Activated gamma-delta T cell (primary cell): ENCODE measurements at places on chromosomes 6 and 20.

DNA sequence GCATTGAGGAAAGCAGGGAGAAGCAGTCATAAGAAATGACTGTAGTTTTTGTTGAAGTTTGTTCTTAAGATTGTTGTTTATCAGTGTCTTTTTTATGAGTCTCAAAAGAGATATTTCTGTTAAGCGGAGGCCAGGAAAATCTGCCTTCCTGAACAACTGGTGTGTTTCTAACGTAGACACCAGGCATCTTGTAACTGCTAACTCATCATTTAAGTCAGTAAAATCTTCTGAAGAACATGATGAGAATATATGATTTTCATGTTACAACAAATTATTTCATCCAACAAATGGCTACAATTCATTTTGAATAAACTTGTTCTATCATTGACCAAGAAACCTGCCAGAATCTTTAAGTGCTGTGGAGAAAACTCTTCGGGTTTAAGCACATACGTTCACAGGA, 84.0 kb downstream of the RPS12 start:
- no peak for DNase-seq

- DNase-seq: no peak
Observed at GRCh38 chr6:126661646-126662045, 321.7 kb downstream of the CENPW start.

DNA sequence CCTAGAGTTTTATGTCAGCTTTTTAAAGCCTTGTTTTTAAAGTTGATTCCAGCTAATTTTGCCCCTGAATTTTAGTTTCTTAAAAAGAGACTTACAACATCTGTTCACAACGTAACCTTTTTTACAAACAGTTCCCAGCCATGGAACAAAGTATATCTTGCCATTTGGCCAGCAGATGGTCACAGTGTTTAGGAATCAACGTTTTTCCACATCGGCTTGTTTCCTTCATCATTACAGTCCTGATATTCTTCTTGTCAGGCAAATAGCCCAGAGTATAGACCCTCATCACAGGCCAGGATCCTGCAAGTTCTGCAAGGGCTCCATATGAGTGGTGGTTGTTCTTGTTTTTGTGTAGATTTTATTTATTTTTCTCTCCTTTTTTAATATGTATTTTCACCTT, 341.7 kb upstream of the HTR1E start:
- no peak for DNase-seq

- peak; percentile 58 for DNase-seq
Observed at GRCh38 chr20:32538526-32538939, 46.6 kb downstream of the NOL4L start.

DNA sequence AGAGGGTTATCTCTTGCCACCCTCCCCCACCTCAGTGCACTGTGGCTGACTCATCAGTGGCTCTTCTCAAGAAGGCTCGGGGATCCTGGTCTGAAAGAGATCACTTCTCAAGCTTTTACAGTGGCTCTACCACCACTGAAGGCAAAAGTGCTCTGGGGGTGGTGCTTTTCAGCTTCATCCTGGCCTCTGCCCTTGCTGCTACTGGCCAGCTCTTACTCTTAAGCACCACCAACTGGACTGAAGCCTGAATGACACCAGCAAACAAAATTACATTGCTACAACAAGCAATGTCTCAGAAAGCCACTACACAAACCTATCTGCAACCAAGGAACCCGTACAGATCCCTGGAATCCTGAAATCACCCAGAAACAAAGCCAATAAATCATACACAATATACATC, 402.1 kb downstream of the EPHA7 start:
- DNase-seq: no peak

- no peak for DNase-seq
Observed at GRCh38 chr6:136226027-136226673, 24.0 kb downstream of the MTFR2 start.

GRCh38 chr6:159726255-159726917, 920 bp upstream of the WTAP start:
- DNase-seq: no peak

DNA sequence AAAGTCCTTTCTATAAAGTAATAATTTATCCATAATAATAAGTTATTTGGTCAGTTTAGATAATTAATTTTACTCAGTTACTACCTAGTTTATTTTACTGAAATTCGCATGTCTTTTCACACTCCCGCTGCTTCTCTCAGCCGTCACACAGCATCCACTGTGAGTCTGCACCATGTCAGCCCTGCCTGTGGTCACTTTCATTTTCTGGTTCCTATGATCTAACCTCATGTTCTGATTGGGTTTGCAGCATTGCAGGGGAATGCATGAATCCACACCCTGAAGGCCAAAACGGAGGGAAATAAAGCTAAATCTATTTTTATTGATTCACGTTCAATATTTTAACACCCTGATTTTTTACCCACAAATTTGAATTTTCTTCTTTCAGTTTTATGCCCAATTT, 47.4 kb downstream of the PDE10A start:
- DNase-seq: no peak

DNA sequence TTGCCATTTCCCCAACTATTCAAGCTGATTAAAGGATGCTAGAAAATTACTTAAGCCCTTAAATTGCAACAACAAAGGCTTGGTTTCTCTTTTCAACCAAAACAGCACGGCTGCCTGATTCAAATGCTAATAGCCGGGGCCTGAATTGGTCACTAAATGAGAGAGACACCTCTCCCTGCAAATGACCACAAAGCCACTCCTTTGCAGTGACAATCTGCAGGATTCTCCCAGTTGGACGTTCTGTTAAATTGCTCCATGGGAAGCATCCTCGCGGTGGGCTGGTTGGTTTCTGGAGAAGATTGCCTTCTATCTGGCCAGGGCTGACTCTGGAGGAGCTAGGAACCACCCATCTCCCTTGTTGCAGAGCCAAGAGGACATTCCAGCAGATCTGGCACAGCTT, 29.7 kb upstream of the TBXT start:
- DNase-seq: no peak

DNA sequence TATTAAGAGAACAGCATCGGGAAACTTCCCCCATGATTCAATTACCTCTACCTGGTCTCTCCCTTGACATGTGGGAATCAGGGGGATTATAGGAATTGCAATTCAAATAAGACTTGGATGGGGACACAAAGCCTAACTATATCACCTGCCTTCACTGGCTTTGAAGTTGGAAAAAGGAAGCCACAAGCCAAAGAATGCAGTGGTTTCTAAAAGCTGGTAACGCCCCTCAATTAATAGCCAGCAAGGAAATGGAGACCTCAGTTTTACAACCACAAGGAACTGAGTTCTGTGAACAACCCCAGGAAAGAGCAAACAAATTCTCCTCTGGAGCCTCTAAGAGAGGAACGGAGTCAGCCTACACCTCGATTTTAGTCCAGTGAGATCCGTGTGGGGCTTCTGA, 244.1 kb downstream of the TFAP2A start:
- no peak for DNase-seq

DNA sequence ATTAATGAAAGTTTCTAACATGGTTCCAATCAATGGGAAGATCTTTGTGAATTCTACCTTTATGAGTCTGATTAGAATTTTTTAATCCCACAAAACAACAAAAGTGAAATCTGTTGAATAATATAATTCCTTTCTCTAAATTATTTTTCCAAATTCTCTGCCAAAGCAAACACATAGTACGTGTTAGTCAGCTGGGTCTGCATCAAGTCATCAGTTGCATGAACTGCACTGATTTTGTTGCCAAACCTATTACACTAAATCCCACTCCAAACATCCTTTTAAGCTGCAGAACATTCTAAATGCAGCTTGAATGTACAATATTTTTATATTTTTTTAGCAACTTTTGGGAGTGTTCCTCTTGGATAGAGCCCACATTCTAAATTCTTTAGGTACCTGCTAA, 199.0 kb upstream of the HSF2 start:
- DNase-seq: no peak

GRCh38 chr20:10576411-10577090, 97.2 kb downstream of the JAG1 start:
- DNase-seq: no peak

DNA sequence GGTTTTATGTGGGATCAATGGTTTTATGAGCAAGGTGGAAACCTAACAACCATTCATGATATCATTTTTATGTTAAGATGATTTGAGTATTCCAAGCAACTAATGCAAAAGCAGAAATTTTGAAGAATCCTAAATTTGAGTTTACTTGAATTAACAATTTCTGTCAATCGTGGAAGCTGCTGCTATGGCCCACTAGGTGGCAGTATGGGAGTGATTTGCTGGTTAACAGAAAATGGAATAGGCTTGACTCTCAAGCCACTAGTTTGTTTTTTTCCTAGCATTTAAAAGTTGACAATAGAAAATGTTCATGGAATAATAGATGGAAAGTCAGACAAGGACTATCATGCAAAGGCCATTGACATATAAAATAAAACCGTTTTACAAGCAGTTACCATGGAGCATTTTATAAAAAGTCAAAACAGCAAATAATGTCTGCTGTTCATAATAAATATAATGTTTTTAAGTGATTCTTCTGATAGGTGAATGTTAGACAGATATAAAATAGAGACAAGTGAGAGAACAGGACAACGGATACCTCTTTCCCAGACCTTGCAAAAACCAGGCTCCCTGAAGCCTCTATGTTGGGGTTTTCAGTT, 43.0 kb upstream of the TMEM200A start:
- no peak for DNase-seq

DNA sequence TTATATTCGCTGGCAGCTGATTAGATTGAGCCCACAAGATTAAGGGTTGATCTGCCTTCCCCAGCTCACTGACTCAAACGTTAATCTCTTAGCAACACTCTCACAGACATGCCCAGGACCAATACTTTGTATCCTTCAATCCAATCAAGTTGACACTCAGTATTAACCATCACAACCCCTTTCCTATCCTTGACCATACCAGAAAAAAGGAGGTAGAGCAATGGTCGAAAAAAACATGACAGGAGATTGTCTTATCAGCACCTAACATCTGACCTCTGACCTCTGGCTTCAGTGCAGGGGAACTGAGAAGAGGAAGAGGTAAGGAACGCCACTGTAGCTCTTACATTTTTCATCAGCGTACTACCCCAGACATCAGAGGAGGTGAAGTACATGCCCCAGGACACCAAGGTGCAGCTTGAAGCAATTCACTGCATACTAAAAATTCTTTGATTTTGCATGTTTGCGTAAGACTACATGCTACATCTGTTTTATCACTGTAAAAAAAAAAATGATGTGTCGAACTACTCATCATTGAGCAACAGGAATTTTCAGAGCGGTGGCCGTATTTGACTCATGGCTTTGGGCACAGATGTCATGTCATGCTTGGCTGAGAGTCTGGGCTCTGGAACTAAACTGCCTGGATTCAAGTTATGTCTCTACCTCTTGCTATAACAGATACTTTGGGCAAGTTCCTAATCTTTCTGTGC, 188.0 kb upstream of the TAB2 start:
- no peak for DNase-seq

GRCh38 chr6:107660839-107661238, 163.3 kb downstream of the SCML4 start:
- DNase-seq: no peak

DNA sequence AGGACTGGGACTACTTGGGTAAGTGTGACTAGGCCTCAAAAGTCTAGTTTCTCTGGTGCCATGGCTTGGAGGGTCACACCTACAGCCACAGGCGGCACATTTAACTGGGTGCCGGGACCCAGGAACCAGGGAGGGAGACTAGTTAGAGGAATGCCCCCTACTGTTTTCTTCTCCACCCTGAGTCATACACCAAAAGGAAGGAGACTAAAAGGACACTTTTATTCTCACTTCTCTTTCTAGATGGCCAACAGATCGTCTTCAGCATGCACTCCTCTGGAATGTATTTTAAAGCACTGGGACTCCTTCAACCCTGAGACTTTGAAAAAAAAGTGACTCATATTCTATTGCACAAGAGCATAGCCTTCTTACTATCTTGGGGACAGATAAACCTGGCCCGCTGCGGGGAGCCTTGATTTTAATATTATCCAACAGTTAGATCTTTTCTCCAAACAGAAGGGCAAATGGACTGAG, 33.4 kb downstream of the PLN start:
- DNase-seq: no peak

- no peak for DNase-seq
Observed at GRCh38 chr6:155778336-155778735, 322.7 kb upstream of the NOX3 start.
